ENCODE measurements at places on chromosomes 4 and X. TPM values are rescaled to one million over a fixed set of nuclear protein-coding genes. Genes with fewer than 3 reads are reported as not detected.

CLNK gene
- total RNA-seq: not detected

FAT4 gene
- total RNA-seq: 147 TPM

PLXNB3 gene
- 2.2 TPM for total RNA-seq

PF4V1 gene
- total RNA-seq: not detected

TMSB15C gene
- 35.7 TPM for total RNA-seq

SCML1 gene
- 5.9 TPM for total RNA-seq

ZMAT1 gene
- 12.5 TPM for total RNA-seq

MAGEB6 gene
- total RNA-seq: not detected

All from temporal lobe (tissue), 4 donors.